ENCODE measurements at places on chromosomes 2 and 18. TPM values are rescaled to one million over a fixed set of nuclear protein-coding genes. Genes with fewer than 3 reads are reported as not detected.

Gene MREG
- 0.39 TPM for polyA plus RNA-seq

Gene DYSF
- not detected for polyA plus RNA-seq

Gene CDH7
- not detected for polyA plus RNA-seq

Gene ASIC4
- not detected for polyA plus RNA-seq

GRCh38 chr18:75108579-75109318 lies 100.2 kb downstream of the PTGR3 start:
- no peak for DNase-seq

DNA sequence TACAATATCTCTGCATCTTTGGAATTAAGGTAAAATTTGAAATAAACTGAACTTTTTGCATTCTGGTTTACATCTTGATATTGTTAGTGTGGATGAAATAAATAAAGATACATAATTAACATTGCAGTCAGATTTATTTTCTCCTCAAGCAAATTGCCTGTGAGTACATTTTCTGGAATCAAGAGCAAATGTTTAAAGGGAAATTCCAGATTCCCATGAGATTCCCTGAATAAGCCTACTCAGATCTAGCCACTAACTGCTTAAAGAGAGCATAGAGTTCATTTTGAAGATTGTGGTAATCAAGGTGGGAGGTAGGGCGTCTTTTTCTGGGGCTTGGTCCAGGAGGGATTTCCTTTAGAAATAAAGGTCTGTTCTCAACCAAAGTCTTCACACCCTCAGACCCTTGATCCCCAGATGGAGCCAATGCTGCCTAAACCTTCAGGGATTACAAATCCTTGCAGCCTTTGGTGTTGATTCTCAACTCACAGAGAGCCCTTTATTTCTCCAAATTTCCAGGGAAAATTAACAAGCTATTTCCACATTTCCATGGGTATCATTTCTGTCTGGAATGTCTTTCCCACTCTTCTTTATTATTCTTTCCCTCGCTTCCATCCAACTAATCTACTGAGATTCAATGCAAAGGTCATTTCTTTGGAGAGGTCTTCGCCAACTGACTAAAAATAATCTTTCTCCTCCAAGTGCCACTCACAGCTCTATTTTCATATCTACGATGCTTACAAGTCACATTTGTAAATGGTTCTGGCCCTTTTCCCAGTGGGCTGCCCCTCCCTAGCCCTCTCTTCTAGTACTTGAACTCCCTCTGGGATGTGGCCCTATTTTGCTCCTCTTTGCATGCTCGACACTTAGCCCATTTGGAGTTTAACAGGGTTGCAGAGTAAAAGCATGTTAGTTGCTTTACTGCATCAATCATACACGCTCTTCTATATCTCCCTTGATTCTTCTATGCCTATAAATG lies 79.8 kb upstream of the SPATS2L start:
- DNase-seq = no peak

GRCh38 chr2:18423636-18424035 lies 136.8 kb downstream of the RDH14 start:
- no peak for DNase-seq

- no peak for DNase-seq
Measured at GRCh38 chr2:234690569-234691213, 193.8 kb upstream of the ARL4C start.

- no peak for DNase-seq
Measured at GRCh38 chr2:105144941-105145300, 96.6 kb upstream of the GPR45 start.

DNA sequence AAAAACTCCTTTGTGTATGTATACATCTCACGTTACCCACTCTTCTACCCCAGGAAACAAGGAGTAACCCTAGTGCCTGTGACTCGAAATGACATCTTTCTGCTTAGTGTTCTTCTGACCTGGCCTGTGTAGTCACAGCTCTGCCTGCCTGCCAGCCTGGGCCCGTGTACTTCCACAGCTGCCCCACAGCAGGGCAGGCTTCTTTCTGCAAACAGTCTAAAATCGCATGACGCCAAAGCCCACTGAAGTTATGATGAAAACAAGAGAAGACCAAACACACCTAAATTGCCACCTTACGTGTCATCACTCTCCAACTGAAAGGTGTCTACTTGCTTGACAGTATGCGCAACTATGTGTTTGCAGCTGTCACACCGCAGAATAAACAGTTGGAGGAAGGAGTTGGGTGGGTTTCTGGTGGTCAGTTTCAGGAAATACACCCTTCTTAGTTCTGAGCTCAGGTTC lies 1.5 kb downstream of the GAREM1 start:
- peak; percentile 5 for DNase-seq

- DNase-seq = peak; percentile 74
Measured at GRCh38 chr2:203869223-203870042, 1.9 kb downstream of the CTLA4 start.

DNA sequence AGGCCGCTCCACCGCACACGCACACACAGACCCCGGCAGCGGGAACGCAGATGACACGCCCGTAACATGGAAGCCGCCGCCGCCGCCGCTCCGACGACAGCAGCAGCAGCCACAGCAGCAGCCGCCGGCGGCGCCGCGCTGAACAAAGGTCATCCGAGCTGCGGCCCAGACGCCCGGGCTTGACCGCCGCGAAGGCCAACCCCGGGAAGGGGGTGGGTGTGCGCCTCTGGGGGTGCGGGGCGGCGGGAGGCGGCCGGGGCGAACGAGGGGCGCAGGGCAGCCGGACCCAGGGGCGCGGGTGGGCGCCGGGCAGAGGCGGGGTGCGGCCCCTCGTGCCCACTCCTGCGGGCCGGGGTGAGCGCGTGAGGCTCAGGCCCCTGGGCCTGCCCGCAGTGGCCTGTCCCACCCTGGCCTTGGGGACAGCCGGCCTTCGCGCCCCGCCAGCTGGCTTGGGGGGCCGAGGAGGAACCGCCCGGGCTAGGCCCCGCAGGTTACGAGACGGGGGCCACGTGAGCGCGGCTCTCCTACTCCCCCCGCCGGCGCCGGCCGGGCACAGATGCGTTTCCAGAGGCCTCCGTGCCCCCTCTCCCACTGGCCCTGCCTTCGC lies 1.0 kb upstream of the ZNF532 start:
- DNase-seq = peak; percentile 24

- DNase-seq = no peak
Measured at GRCh38 chr2:181312515-181312927, 144.7 kb upstream of the ITGA4 start.

DNA sequence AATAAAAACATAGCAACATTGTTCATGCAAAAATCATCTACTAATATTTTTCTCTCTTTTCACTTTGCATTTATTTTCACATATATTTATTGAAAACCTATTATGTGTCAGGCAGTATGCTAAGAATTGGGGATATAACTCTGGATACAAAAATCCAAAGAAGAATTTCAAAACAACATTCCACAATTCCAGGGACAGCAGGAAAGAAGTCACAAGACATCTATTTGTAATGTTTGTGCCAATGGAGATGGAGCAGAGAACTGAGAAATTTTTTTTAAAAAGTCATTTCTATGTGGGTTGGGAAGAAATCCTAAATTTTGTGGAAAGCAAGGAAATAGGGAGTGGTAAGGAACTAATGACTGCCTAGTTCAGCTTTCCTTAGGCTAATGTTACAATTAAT lies 128.6 kb upstream of the TLK1 start:
- DNase-seq = no peak

GRCh38 chr2:226701052-226701451 lies 98.6 kb downstream of the IRS1 start:
- DNase-seq = no peak

DNA sequence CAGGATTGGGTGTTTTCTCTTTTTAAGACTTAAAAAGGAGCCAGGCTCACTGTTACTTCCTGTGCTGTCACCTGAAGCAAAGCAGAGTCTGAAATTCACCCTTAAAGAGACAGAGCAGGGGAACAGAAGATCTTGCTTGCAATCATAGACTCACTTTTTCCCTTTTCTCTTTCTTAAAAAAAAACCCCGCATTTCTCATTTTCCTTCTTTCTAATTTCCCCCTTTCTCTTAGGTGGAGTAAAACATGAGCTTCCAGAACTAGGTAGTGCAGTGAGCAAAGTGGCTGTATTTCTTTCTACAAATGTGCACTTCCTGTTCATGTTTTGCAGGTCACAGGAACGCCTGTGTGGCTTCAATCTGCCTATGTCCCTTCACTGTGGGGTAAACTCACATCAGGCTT lies 381.2 kb downstream of the LPIN1 start:
- DNase-seq = no peak

- DNase-seq = no peak
Measured at GRCh38 chr2:16652296-16653082, 13.1 kb downstream of the CYRIA start.

DNA sequence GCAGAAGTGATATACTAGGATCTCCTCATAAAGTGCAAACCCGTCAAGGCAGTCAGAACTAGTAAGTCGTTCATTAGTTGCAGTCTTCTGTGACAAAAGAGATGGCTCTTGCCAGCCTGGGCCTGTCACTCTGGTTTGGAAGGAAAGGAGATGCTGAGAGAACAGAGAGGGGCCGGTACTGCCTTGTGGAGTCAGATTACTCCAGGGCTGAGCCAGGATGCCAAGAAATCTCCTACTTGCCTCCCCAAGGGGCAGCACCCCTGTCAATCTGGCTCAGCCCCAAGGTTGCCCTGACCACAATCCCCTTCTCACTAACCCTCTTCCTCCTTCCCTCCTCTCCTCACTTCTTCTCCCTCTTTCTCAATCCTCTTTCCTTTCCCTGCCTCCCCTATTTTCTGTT lies 62.9 kb upstream of the ASPRV1 start:
- DNase-seq = no peak

DNA sequence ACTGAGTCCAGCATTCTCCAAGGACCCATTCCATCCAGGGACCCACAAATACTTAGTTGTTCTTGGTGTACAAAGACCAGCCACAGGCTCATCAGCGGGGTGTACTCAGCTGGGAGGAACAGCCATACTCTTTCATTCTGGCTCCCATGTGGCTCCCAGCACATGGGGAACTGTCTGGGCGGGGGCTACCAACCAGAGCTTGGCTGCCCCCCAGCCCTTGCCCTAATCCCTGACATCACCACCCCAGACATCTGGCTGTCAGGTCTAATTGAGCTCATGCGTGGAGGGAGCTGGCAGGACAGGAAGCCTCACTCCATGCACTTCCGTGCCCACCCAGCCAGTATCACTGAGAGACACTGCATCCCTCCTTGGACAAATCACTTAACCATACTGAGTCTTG lies 283.6 kb downstream of the DYSF start:
- no peak for DNase-seq

Measured in naive thymus-derived CD4-positive, alpha-beta T cell (primary cell).